Cardiac muscle cell (in vitro differentiated cells and primary cell): ENCODE measurements at places on chromosomes 6 and 20. TPM values are rescaled to one million over a fixed set of nuclear protein-coding genes. Genes with fewer than 3 reads are reported as not detected.
A peak's percentile ranks its signal among the peaks of the same experiment; 100 is the strongest.

DNA sequence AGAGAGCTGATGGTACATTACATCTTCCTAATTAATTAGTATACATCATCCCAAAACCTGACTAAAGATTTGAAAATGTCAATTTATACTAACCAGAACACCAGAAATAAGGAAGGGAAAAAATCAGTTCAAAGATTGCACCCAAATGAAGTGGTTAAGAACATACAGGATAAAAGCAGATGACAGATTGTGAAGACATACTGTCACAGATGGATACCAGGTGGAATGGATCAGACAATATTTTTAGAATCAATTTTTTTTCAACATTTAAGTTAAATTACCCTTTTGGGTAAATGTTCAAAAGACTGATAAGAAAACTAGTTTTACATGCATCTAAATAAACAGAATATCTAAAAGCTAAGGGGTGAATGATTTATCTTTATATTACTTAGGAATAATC, 47.6 kb downstream of the EPHA7 start:
- H3K4me1 ChIP-seq, result peaks cover 13% of the 10 kb centered on the region
- H3K27ac ChIP-seq, result no peak overlapping the region
- H3K4me3 ChIP-seq, result no peak overlapping the region
- no peaks in the 10 kb centered on the region for H3K36me3 ChIP-seq
- H3K27me3 ChIP-seq, result no peaks in the 10 kb centered on the region

- H3K4me1 ChIP-seq, result no peaks in the 10 kb centered on the region
- H3K4me3 ChIP-seq, result no peak overlapping the region
- DNase-seq, result no peak
- peaks cover 11% of the 10 kb centered on the region for H3K27me3 ChIP-seq
- H3K36me3 ChIP-seq, result no peaks in the 10 kb centered on the region
- H3K27ac ChIP-seq, result no peak overlapping the region
Measured at GRCh38 chr20:3687655-3688054, 5.8 kb upstream of the ADAM33 start.

- no peak overlapping the region for H3K4me3 ChIP-seq
- no peak for DNase-seq
- no peaks in the 10 kb centered on the region for H3K27me3 ChIP-seq
- H3K27ac ChIP-seq, result no peak overlapping the region
Measured at GRCh38 chr20:52494244-52494643, 302.7 kb upstream of the ZFP64 start.

The TRIM10 gene
- not detected in 2 replicates for polyA plus RNA-seq

GRCh38 chr6:144405163-144405562, 120.0 kb downstream of the UTRN start:
- H3K27me3 ChIP-seq, result no peaks in the 10 kb centered on the region
- no peak overlapping the region for H3K27ac ChIP-seq
- H3K36me3 ChIP-seq, result no peaks in the 10 kb centered on the region
- H3K4me1 ChIP-seq, result no peaks in the 10 kb centered on the region
- peak; percentile 1 for DNase-seq

The GGTLC1 gene
- not detected in 2 replicates for polyA plus RNA-seq
